Heart left ventricle (tissue), 16 donors: ENCODE measurements at places on chromosomes 6 and 20. TPM values are rescaled to one million over a fixed set of nuclear protein-coding genes. Genes with fewer than 3 reads are reported as not detected.

Gene SCRT2
- total RNA-seq, result not detected

Gene MDFI
- total RNA-seq, result 3.6 TPM

Gene NKX2-4
- not detected for total RNA-seq

Gene LPA
- total RNA-seq, result not detected

GRCh38 chr6:117907601-117908245 is 659 bp downstream of the SLC35F1 start:
- no peak for DNase-seq

DNA sequence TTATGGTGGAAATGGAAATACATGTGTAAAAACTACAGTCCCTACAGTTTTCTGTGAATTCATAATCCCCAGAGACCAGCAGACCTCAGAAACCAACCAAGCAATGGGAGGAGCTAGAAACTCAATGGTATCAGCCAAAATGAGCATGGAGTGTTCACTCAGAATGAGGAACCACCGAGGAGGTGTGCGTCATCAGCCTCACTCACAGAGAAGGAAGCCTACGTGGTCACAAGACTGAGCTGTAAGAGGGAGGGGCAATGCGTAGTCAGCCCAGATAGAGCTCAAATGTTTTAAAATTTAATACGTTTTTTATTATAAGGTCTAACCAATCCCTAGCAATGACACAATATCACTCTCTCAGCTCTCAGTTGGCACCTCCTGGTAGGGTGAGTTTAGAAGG is 17.4 kb downstream of the MYLK4 start:
- DNase-seq, result peak; percentile 77

DNA sequence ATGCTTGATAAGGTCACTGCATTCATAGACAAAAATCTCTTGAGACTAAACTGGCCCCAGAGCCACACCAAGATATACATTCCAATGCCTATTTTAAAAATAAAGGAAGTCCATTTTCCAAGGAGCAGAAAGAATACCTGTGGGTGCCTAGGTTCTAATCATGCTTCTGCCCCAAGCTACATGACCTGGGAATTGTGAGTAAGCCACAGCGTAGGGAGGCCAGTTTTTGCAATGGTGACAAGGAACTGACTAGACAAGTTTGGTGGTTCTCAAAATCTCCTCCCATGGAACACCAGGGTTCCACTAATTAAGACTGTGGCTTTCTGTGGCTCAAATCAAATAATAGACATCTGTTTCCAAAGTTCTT is 83.3 kb downstream of the GMDS start:
- no peak for DNase-seq

DNA sequence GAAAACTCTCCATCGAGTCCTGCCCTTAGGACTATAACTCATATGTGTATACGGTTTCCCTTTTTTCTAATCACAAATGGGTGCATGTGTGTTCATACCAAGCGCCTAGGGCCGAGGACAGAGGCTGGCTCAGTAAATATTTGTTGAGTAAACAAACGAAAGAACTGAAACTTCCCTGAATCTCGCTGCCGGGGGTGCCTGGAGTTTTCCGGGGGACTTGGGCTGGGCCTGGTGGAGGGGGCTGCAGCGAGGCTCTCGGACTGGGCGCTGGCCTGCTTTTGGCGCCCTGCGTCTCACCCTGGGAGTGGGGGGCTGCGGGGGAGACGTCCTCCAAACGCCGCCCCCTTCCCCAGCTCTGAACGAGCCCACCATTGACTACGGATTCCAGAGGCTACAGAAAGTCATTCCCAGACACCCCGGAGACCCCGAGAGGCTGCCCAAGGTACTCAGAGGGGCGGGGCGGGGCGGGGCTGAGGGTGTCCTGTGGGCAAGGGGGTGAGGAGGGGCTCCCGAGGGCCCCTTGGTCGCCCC is 49.0 kb downstream of the CPXM1 start:
- DNase-seq, result no peak

DNA sequence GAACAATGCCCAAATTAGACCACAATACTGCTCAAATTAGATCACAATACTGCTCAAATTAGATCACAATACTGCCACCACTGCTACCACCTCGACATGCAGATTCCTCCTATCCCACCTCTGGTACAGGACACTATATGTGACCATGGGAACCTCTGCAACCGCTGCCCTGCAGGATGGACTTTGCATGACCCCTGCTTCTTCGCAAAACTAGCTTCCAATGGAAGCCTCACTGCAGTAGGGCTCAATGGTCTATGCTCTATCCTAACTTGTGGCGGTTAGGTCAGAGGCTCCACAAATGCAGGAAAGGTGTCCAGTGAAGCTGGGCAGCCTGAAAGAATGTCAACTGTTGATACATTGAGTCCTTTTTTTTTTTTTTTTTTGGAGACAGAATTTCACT is 7.8 kb upstream of the TXNDC5 start:
- DNase-seq, result no peak

- no peak for DNase-seq
These were observed 5.9 kb downstream of the NHSL1 start for GRCh38 chr6:138493413-138493812.

DNA sequence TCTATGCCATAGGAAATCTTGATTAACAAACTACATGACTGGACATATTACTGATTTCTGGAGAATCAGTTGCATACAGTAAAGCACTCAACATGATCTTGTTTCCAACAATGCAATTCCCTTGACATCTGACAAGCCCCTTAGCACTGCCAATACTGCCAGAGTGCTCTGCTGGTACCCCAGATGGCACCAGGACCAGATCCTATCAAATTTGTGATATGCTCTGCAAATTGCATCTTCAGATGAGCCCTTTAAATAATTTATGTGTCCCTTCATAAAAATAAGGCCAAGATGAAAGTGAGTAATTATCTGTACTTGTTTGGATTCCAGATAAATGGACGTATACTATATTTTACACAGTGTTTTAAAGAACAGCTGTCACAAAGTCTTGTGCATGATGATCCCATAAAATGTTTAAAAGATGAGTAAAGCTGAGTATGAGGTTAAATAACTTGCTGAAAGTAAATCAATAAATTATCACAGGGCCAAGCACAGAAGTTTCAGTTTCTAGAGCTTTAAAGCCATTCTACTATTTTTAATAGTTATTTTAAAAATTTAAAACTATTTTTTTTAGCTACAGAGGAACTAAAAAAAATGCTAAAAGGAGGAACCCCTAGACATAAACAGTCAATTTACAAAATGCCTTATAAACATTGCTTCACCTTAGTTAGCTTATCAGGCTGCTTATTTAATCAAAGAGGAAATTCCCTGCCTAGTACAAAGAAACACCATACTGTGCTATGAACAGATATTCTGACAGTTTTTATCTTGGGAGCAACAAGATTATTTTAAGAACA is 42.1 kb downstream of the NUDT3 start:
- no peak for DNase-seq

DNA sequence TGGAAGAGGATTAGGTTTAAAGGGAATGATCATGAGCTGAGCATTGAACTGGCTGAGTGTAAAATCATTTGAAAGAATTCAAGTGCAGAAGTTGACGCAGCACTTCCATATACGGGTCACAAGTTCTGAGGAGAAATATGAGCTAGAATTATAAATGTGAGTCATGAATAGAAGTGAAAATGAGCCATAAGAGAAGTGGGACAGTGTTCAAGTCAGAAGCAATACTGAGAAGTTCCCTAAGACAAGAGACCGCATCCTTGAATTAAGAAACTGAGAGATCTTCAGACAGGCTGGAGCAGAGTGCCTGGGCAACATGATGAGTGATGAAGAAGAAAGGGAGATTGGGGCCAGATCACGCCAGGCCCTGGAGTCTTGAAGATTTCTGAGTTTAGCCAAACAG is 209.7 kb downstream of the TBX18 start:
- no peak for DNase-seq

DNA sequence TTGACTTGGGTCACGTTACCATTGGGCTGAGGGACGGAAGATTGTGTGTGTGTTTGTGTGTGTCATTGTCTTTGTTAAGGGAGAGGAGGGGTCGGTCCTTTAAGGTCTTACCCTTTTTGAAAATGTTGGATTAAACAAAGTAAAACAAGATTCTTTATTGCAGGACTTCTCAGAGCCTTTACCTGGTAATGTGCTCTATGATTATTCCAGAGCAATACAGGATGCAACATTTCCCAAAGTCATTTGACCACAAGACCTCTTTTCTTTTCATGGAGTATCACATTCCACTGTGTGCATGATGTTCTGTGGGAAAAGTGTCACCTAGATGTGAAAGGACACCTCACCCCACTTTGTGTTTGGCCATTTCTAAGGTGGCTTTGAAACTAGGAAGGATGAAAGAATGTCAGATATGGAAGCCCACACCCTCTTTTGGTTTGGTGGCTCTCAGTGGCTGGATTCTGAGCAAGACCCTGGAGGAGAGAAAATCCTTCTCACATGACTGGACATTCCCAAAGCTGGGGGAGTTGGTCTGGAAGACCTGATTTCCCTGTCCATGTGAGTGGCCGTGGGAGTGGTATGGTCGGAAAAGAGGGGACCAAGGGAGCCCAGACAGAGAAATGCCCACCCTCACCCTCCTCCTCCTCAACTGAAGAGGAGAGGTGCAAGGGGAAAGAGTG is 18.2 kb upstream of the ZNF831 start:
- DNase-seq, result no peak

DNA sequence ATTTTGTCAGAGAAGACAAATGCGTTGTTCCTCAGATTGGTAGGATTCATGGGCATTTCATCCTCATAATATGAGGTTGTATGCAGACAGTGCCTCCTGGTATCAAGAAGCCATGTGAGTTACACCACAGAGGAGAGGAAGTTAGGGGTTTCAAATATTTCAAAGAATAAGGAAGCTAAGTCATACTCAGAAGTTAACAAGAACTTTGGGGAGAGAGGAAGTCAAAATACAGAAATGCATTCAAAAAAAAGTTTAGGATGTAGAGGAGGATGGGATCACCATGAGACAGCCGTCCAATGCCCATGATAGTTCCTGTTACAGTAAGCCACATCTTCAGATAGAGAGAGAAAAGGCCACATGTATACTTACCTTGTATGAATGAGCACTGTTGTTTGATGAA is 22.3 kb downstream of the HLA-DOB start:
- DNase-seq, result no peak

DNA sequence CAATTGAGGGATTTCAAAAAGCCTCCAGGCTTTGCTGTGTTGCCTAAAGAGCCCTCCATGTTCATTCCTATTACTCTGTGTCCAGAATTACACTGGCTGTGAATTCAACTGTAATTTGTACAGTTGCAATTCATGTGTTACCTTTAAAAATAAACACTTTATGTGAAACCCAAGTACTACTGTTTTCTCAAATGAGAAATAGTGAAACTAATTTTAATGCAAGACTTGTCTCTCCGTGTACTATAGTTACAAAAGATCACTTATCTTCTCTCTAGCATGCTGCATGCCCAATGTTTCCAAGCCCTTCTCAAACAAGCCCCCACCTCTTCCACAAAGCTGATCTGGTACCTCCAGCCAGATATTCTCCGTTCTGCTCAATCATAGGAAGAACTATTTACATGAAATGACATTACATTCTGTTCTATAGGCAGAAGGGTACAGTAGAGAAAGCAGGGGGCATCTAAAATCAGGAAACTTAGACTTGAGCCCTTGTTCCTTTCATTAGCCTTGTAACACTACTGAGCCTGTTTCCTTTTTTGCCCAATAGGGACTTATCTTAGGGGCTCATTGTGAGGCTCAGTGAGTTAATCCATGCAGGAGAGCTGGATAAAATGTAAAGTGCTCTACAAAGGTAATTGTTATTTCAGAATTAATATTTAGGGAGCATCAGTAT is 12.3 kb upstream of the COL9A1 start:
- no peak for DNase-seq

DNA sequence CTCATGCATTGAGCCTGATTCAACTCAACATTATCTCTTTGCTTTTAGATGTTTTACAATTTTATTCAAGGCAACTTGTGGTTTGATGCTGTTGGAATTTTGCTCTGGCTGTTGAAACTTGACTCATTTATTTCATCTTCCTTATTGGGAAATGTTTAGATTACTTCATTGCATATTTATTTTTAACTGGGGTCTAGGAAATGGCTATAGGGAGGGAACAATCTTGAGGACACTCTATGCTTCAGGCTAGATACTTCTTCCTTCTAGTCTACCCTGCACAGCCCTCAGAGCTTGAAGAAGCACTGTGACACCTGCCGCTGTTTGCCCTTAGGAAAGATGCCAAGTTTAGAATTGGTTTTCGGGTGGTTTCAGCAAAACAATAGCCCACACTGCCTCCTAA is 183.4 kb downstream of the ADGRG6 start:
- DNase-seq, result no peak

DNA sequence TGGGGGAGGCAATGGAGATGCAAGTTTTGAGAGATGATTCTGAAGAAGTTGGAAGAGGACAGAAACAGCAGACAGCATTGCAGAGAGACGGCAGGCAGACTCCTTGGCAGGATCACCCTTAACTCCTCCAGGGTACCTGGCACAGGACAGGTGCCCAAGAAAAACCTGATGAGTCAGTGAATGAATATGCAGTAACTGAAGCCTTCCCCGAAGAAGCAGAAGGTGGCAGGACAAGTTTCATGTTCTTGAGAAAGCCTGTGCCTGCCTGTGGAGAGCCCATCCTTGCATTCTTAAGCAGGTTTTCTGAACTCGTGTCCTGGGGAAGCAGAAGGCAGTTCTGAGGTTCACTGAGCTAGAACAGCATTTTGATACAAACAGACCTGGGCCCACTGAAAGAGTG is 79.6 kb upstream of the SASH1 start:
- no peak for DNase-seq

DNA sequence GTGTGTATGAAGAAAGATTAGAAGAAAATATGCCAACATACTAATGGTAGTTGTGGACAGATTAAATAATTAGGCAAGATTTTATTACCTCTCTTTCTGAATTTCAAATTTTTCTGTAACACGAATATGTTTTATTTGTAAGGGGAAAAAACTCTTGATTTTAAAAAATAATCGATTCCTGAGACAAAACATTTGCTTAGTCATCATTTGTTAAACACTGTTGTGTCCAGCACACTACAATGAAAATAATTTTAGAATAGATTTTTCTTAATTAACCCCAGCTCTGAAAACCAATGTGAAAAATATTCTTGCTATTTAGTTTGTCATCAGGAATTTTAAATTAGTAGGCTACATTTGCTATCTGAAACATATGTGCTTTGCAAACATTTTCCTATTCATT is 253.0 kb downstream of the TRDN start:
- no peak for DNase-seq

GRCh38 chr6:138289739-138290138 is 71.4 kb upstream of the PBOV1 start:
- peak; percentile 43 for DNase-seq
